CD4-positive, alpha-beta T cell (primary cell): ENCODE measurements at places on chromosomes 7 and 10. TPM values are rescaled to one million over a fixed set of nuclear protein-coding genes. Genes with fewer than 3 reads are reported as not detected.

GRCh38 chr7:3892686-3893085 is 591.6 kb downstream of the SDK1 start:
- H3K27me3 ChIP-seq: no peaks in the 10 kb centered on the region
- no peak for DNase-seq
- no peaks in the 10 kb centered on the region for H3K4me1 ChIP-seq
- no peaks in the 10 kb centered on the region for H3K36me3 ChIP-seq
- H3K4me3 ChIP-seq: no peak overlapping the region
- H3K27ac ChIP-seq: no peak overlapping the region

Gene CTNNA3
- total RNA-seq: 0.80 TPM

GRCh38 chr10:95287281-95287680 is 3.5 kb downstream of the PDLIM1 start:
- no peak overlapping the region for H3K27ac ChIP-seq
- H3K27me3 ChIP-seq: peaks cover 34% of the 10 kb centered on the region
- no peaks in the 10 kb centered on the region for H3K36me3 ChIP-seq
- no peak for DNase-seq
- no peak overlapping the region for H3K4me3 ChIP-seq
- H3K4me1 ChIP-seq: peaks cover 9% of the 10 kb centered on the region

DNA sequence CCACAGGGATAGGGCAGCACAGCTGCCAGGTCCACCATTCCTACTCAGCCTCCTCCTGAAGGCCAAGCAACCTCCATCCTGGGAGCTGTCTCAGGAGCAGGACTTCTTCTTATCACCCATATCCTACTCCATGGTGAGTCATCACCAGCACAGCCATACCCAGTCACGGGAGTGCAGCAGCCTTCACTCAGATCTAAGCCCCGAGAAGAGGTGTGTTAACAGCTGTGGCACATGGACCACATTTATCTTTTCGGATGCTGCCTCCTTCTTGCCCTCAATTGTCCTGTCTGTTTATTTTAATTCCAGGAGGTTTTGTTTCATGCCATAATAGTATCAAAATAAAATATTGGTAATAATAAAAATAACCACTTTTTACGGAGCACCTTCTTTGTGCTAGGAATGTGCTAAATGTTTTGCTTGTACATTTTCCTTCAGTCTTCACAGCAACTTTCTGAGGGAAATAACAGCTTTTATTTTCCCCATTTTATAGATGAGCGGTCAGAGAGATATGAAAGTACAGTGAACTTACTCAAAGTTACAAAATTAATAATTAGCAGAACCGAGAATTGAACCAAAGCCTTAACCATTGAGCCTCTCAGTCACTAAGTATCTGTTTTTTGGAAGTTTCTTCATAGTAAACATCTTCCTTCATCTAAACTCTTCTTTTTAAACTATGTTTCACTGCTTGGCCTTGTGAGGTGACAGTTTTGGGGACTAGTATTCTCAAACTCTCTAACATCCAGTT is 2.5 kb upstream of the KEL start:
- H3K36me3 ChIP-seq: no peaks in the 10 kb centered on the region
- H3K27ac ChIP-seq: no peak overlapping the region
- no peak overlapping the region for H3K4me3 ChIP-seq
- H3K27me3 ChIP-seq: peaks cover 10% of the 10 kb centered on the region
- H3K4me1 ChIP-seq: no peaks in the 10 kb centered on the region

- peaks cover 100% of the 10 kb centered on the region for H3K4me1 ChIP-seq
- no peak overlapping the region for H3K4me3 ChIP-seq
- H3K36me3 ChIP-seq: peaks cover 19% of the 10 kb centered on the region
- H3K27ac ChIP-seq: peak overlapping the region; percentile 74
- H3K27me3 ChIP-seq: no peaks in the 10 kb centered on the region
- DNase-seq: no peak
These were observed 26.8 kb downstream of the VSIR start for GRCh38 chr10:71746344-71747037.

- no peak overlapping the region for H3K27ac ChIP-seq
- no peak for DNase-seq
- peaks cover 8% of the 10 kb centered on the region for H3K4me1 ChIP-seq
- H3K36me3 ChIP-seq: peaks cover 7% of the 10 kb centered on the region
- no peaks in the 10 kb centered on the region for H3K27me3 ChIP-seq
These were observed 88.6 kb downstream of the MPP7 start for GRCh38 chr10:28214219-28214618.

- H3K27me3 ChIP-seq: no peaks in the 10 kb centered on the region
- peaks cover 4% of the 10 kb centered on the region for H3K4me1 ChIP-seq
- H3K36me3 ChIP-seq: peaks cover 3% of the 10 kb centered on the region
These were observed 33.2 kb downstream of the KMT2C start for GRCh38 chr7:152402384-152403250.

Gene SLC18A3
- total RNA-seq: not detected

Gene AGBL3
- total RNA-seq: 2.5 TPM

DNA sequence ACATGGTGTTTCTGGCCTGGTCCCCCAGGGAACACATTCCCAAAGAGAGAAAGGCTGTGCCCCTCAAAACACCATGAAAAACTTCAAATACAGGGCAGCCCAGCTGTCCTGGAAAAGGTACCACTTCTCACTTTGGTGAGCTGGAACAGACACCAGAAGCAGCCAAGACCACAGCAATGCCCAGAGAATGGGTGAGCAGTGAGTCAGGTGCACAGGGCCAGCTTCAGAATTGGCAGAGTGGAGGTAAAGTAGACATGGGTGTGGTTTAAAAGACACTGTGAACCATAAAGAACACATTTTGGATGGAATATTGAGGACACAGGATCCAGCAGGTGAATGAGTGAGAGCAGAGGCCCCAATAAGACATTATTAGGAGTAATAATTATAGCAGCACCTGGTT is 51.3 kb downstream of the FAM13C start:
- no peaks in the 10 kb centered on the region for H3K36me3 ChIP-seq
- no peak overlapping the region for H3K27ac ChIP-seq
- no peak overlapping the region for H3K4me3 ChIP-seq
- DNase-seq: no peak
- no peaks in the 10 kb centered on the region for H3K27me3 ChIP-seq

DNA sequence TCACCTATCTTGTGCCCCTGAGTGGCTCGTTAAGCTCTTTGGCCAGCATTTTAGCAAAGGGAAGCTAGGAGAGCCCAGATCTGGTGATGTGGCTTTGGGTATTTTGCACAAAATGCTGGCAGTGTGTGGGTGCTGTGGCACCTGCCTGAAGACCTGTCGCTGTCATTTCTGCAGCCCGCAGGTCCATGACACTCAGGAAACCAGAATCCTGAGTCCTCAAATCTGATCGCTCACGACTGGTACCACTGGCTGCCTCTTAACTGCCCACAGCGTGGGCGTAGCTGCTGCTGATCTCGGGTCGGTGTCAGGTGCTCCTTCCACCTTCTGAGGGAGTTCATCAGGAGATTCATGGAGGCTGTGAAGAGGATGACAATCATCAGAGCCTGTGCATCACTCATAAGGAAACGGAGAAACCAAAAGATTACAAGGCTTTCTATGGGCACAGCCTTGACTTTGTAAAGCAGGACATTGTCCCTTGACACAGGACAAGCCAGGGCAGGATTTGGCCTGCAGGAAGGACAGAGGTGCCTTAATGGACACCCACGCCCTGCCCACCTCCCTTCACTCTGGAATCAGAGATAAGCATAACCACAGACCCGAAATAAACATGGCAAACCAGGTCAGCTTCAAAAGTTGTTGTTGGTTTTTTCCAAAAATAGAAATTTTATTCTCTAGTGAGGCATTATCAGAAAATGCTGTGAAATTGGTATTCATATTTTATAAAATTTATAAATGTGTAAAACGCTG is 71.0 kb upstream of the STK17A start:
- H3K27me3 ChIP-seq: peaks cover 4% of the 10 kb centered on the region
- H3K4me1 ChIP-seq: no peaks in the 10 kb centered on the region
- no peaks in the 10 kb centered on the region for H3K36me3 ChIP-seq

DNA sequence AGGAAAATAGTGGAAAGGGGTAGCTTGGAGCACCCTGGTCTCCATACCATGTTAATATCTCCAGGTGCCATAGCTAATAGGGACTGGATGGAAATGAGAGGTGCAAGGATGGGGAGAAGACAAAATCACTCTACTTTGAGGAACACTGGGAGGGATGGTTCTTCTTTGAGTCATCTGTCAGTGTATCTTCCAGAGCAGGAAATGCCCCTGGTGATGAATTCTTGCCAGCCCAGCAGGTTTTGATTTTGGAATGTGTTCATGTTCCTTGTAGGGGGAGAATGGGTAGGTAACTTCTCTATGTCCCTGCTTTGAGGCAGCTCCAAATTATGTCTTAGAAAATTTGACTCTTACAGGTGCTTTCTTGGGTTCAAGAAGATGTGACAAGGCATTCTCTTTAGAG is 177.0 kb upstream of the GLI3 start:
- H3K4me3 ChIP-seq: no peak overlapping the region
- no peak overlapping the region for H3K27ac ChIP-seq
- H3K27me3 ChIP-seq: no peaks in the 10 kb centered on the region

GRCh38 chr7:142321391-142321790 is 63.5 kb upstream of the PRSS58 start:
- no peaks in the 10 kb centered on the region for H3K36me3 ChIP-seq
- DNase-seq: no peak

GRCh38 chr10:93073539-93074146 is at the start of gene CYP26A1:
CYP26A1 (plus strand) TSS chr10:93073893; CDS start chr10:93073935, 42 bp downstream.
- peaks cover 67% of the 10 kb centered on the region for H3K27me3 ChIP-seq
- H3K36me3 ChIP-seq: no peaks in the 10 kb centered on the region
- no peak for DNase-seq
- peaks cover 39% of the 10 kb centered on the region for H3K4me1 ChIP-seq
- no peak within 1 kb of the TSS for H3K4me3 ChIP-seq

- no peak overlapping the region for H3K4me3 ChIP-seq
- no peaks in the 10 kb centered on the region for H3K4me1 ChIP-seq
- DNase-seq: no peak
- H3K27ac ChIP-seq: no peak overlapping the region
- no peaks in the 10 kb centered on the region for H3K27me3 ChIP-seq
- H3K36me3 ChIP-seq: no peaks in the 10 kb centered on the region
These were observed 35.5 kb upstream of the WASL start for GRCh38 chr7:123784263-123784662.

GRCh38 chr10:23413629-23414089 is 25.2 kb upstream of the OTUD1 start:
- no peaks in the 10 kb centered on the region for H3K4me1 ChIP-seq
- H3K27ac ChIP-seq: no peak overlapping the region
- no peaks in the 10 kb centered on the region for H3K27me3 ChIP-seq
- H3K4me3 ChIP-seq: no peak overlapping the region
- no peak for DNase-seq

GRCh38 chr7:124029396-124030188 is 3.3 kb downstream of the TMEM229A start:
- H3K36me3 ChIP-seq: no peaks in the 10 kb centered on the region
- no peaks in the 10 kb centered on the region for H3K4me1 ChIP-seq
- peaks cover 44% of the 10 kb centered on the region for H3K27me3 ChIP-seq

- H3K27me3 ChIP-seq: no peaks in the 10 kb centered on the region
- H3K4me1 ChIP-seq: no peaks in the 10 kb centered on the region
These were observed 10.9 kb downstream of the RBP3 start for GRCh38 chr10:47359101-47359500.

DNA sequence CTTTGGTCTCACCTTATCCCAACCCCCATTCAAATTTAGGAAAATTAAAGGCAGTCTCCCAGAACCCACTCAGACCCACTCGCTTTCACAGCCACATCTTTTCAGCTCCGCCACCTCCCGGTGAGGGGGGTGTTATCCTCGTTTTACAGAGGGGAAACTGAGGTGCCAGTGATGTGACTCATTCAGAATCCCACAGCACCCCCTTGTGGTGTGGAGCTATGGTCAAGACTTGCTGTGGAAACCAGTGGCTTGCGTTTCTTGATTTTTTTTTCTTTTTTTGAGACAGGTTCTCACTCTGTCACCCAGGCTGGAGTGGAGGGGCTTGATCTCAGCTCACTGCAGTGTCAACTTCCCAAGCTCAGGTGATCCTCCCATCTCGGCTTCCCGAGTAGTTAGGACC is 27.6 kb downstream of the SLC35G1 start:
- H3K27ac ChIP-seq: no peak overlapping the region
- DNase-seq: no peak
- H3K4me3 ChIP-seq: no peak overlapping the region
- no peaks in the 10 kb centered on the region for H3K27me3 ChIP-seq

DNA sequence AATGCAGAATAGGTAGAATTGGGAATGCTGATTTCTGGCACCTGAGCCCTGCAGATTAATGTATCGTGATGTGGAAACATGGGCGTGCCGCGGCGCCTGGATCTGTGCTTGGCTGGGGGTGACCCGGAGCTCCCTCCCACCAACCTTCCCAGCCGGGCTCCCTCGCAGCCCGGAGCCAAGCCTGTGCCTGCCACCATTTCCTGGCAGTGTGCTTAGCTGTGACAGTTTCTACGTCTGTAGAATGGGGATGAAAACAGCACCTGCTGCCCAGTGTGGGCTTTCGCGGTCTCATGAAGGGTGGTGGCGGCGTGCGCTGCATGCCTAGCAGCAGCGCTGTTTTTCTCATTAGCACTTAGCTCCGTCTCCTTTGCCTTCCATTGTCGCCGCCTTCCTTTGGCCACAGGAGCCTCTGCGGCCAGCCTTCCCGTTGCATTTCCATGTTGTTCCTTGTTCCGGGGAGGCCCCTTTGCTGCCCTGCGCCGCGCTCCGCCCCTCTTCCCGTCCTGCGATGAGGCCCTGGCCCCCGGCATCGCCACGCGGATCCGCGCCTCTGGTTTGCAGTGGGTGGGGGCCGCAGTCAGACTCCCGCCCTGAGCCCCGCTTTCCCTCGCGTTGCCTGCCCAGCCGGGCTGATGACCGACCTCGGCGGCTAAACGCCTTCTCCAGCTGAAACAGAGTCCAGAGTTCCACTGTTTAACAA is 84.2 kb downstream of the CUL1 start:
- no peaks in the 10 kb centered on the region for H3K27me3 ChIP-seq
- peaks cover 75% of the 10 kb centered on the region for H3K36me3 ChIP-seq
- H3K4me1 ChIP-seq: no peaks in the 10 kb centered on the region
- no peak overlapping the region for H3K4me3 ChIP-seq
- H3K27ac ChIP-seq: no peak overlapping the region

- peaks cover 39% of the 10 kb centered on the region for H3K4me1 ChIP-seq
- H3K36me3 ChIP-seq: peaks cover 12% of the 10 kb centered on the region
- H3K27me3 ChIP-seq: no peaks in the 10 kb centered on the region
- no peak overlapping the region for H3K4me3 ChIP-seq
- no peak overlapping the region for H3K27ac ChIP-seq
- DNase-seq: no peak
These were observed 1.5 kb downstream of the LZTS2 start for GRCh38 chr10:101000915-101001658.

- no peak for DNase-seq
- no peak overlapping the region for H3K27ac ChIP-seq
- peak overlapping the region; percentile 75 for H3K4me3 ChIP-seq
- H3K27me3 ChIP-seq: no peaks in the 10 kb centered on the region
These were observed 912 bp upstream of the OAT start for GRCh38 chr10:124419635-124420034.

Gene OPN4
- not detected for total RNA-seq

DNA sequence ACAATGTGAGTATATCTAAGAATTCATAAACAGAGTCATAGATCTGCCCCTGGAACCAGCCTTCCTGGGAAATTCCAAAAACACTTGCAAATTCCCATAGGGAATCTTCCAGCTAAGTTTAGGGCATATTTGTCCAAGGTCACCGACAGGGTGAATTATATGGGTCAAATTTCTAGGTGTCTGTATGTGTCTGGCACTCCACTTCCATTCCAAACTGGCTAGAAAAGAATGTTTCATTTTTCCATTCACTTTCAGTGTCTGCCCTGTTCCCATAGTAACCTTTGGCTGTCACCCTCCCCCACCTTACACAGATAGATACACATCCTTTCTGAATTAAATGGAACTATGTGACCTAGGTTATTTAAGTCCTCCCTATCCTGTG is 230.9 kb downstream of the CREB5 start:
- H3K4me3 ChIP-seq: no peak overlapping the region
- no peak for DNase-seq
- no peak overlapping the region for H3K27ac ChIP-seq
- no peaks in the 10 kb centered on the region for H3K36me3 ChIP-seq
- no peaks in the 10 kb centered on the region for H3K4me1 ChIP-seq

GRCh38 chr7:69966766-69967591 is 368.7 kb downstream of the AUTS2 start:
- H3K4me3 ChIP-seq: no peak overlapping the region
- H3K4me1 ChIP-seq: no peaks in the 10 kb centered on the region
- H3K27me3 ChIP-seq: no peaks in the 10 kb centered on the region
